ENCODE measurements at places on chromosomes 6 and 20. TPM values are rescaled to one million over a fixed set of nuclear protein-coding genes. Genes with fewer than 3 reads are reported as not detected.

Gene PTCRA
- total RNA-seq, result 0.55 TPM

Gene TREML4
- not detected for total RNA-seq

Gene PRL
- total RNA-seq, result not detected

Gene LRRN4
- 2.0 TPM for total RNA-seq

Gene KCNG1
- total RNA-seq, result 1.7 TPM

Gene ULBP3
- 2.4 TPM for total RNA-seq

Gene TUBB1
- 0.12 TPM for total RNA-seq

Gene HLA-DRA
- total RNA-seq, result 133 TPM

Gene PPIL6
- 12.7 TPM for total RNA-seq

Gene RNF182
- 3.9 TPM for total RNA-seq

Gene OR2B6
- total RNA-seq, result not detected

Gene SCUBE3
- 0.25 TPM for total RNA-seq

Gene POU5F1
- total RNA-seq, result 3.5 TPM

Gene KCNB1
- 5.4 TPM for total RNA-seq

Gene C6orf163
- total RNA-seq, result 4.1 TPM

Gene EPPIN
- not detected for total RNA-seq

Gene ANGPT4
- total RNA-seq, result 10.7 TPM

Gene HFE
- 3.6 TPM for total RNA-seq

Gene LINC00237
- not detected for total RNA-seq

Gene OLIG3
- total RNA-seq, result not detected

Gene PANK2
- total RNA-seq, result 34.3 TPM

Gene ZFP57
- total RNA-seq, result not detected

Gene ETV7
- 3.5 TPM for total RNA-seq

Gene FRK
- 0.72 TPM for total RNA-seq

Gene PTK6
- not detected for total RNA-seq

Gene BAG2
- total RNA-seq, result 18.2 TPM

Gene TRIM40
- not detected for total RNA-seq

Gene CALHM5
- 0.20 TPM for total RNA-seq

Gene ID1
- 42.6 TPM for total RNA-seq

Gene NPBWR2
- not detected for total RNA-seq

Gene LY6G6D
- total RNA-seq, result not detected

Gene RPS21
- total RNA-seq, result 3,379 TPM

Gene LPA
- 0.24 TPM for total RNA-seq
